ENCODE measurements at places on chromosomes 1 and 21.

- DNase-seq = no peak
These were observed 34.5 kb upstream of the LBR start for GRCh38 chr1:225462429-225462713.

- no peak for DNase-seq
These were observed 181.9 kb upstream of the B3GALT2 start for GRCh38 chr1:193368302-193368701.

- no peak for DNase-seq
These were observed 92.1 kb downstream of the NIBAN1 start for GRCh38 chr1:184881941-184882913.

- DNase-seq = peak; percentile 50
These were observed 32.3 kb downstream of the SLC66A1 start for GRCh38 chr1:19344372-19344810.

- no peak for DNase-seq
These were observed 495.1 kb downstream of the SETD4 start for GRCh38 chr21:35565204-35565611.

- peak; percentile 84 for DNase-seq
These were observed 371 bp downstream of the SZRD1 start for GRCh38 chr1:16367258-16367967.

DNA sequence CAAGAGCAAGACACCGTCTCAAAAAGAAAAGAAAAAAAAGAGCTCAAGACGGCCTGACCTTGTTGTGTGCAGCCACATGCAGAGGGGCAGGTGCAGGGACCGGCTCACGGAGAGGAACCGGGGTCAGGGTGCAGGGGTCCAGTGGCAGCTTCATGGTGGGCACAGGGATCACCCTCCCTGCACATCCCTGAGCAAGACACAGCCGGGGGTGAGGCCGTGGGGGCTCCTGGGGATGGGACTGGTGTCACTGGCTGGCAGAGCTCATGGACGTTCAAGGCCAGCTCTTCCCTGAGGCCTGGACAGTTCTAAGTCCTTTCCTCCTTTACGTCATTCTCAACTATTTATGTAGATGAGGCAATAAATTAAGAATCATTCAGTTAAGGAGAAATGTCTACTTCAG lies 6.6 kb upstream of the TMEM240 start:
- DNase-seq = no peak

- no peak for DNase-seq
These were observed 21.2 kb upstream of the TSPAN1 start for GRCh38 chr1:46153732-46154131.

DNA sequence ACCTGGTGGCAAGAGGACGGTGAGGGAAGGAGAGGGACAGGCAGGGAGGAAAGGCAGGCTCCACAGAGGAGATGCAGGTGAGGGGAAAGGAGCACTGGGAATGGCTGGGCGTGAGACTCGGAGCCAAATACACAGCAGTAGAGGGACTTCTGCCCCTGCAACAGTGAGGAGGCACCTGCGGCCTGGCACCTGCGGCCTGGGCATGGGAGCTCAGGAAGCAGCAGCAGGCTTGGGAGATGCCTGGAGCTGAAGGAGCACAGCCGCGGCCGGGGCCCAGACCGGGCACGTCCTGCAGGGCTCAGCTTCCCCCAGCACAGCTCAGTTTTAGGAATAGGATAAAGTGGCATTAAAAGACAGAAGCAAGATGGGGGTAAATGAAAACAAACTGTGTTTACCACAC lies 20.9 kb upstream of the TSPEAR start:
- no peak for DNase-seq

- DNase-seq = no peak
These were observed 244.7 kb downstream of the SIPA1L2 start for GRCh38 chr1:232385221-232385620.

GRCh38 chr1:51583532-51583931 lies 33.4 kb upstream of the OSBPL9 start:
- no peak for DNase-seq

DNA sequence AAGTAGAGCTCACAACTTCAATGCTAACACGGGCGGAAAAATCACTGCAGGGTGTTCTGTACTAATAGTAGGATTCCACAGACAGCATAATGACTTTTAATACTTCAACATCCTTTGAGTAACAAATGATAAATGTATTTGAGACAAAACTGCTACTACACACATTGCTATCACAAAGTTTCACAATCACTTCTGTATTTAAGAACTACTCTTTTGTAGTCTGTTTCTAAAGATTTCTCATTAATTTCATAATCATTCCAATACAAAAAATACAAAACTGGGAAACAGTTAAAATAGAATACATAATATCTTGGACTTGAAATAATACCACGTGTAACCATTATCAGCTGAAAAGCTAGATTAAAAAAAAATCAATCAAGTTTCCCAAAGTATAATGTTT lies 2.7 kb downstream of the HMGN1 start:
- DNase-seq = no peak

GRCh38 chr1:226405411-226405988 lies 2.4 kb downstream of the PARP1 start:
- no peak for DNase-seq

DNA sequence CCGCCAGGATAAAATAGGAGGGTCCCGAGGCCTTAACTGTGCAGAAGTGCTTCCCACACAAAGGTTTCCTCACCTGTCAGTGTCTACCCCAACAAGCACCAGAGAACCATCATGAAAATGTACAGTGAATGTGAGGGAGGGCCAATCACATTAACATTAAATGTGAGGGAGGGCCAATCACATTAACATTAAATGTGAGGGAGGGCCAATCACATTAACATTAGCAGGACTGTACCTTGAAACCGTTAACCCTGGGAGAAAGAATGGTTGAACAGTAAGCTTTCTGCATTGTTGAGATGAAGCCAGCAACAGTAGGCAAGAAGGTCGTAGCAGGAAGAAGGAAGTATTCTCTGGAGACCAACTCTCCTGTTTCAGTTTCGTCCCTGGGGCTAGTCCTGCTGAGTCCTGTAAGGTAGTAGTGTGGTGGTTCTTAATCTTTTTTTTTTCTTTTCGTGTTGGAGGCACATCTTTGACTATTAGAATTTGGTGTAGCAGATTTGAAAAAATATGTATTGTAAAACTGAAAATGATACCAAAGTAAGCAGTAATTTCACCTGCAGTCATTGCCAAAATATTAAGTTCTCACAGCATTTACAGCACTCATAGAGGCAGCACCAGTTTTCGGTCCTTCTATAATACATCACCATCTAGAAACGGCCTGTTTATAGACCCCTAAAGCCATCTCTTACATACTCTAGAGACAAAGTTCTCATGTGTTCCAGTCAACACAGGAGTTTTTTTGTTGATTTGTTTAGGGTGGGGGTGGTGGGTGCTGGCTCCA lies 98.6 kb upstream of the PPP2R5A start:
- no peak for DNase-seq

- no peak for DNase-seq
These were observed 21.0 kb downstream of the KIF21B start for GRCh38 chr1:201002510-201002909.

GRCh38 chr1:205942631-205943159 lies 561 bp downstream of the SLC26A9 start:
- no peak for DNase-seq

DNA sequence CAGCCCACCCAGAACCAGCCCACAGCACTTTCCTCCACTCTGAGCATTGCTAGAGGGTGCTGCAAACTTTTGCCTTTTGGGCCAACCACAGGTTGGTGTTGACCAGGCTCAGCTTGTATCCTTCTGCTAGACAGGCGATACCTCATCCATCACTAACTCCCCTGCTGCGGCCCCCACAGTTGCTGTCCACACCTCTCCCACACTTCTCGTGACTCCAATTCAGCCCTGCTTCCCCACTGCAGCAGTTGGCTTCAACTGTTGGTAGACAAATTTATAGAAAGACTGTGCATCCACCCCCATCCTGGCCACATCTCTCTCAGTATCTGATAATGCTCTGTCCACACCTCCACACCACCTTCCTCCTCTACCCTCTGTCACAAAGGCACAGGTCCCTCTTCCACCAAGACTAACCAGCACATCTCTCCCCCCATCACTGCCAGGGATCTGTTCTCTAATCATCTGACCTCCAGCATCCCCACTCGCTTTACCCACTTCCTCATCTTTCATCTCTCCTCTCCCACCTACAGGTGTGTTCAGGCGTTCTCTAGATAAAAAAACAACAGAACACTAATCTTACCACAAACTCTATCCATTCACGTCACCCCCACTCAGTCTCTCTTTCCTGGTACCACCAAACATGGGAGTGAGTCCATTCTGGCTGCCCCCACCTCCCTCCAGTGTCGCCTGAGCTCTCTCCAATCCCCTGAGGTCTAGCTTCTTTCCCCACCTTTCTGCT lies 15.8 kb upstream of the SLC25A44 start:
- no peak for DNase-seq

GRCh38 chr1:147641695-147642592 lies 28.4 kb downstream of the ACP6 start:
- no peak for DNase-seq

DNA sequence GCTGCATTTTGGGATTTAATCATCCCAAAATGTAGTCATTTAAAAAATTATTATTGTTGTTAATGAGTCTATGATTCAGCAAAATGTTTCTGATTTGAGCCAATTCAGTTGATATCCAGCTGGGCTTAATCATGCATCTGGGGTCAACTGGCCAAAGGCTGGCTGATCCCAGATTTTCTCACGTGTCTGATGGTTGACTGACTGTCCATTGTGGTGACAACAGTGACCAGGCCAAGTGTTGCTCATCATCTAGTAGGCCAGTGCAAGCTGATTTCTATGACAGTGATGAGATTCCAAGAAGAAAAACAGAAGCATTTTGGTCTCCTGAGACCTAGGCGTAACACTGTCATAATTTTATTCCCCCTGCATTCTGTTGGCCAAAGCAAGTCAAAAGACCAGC lies 80.1 kb upstream of the ZC3H11B start:
- DNase-seq = no peak

DNA sequence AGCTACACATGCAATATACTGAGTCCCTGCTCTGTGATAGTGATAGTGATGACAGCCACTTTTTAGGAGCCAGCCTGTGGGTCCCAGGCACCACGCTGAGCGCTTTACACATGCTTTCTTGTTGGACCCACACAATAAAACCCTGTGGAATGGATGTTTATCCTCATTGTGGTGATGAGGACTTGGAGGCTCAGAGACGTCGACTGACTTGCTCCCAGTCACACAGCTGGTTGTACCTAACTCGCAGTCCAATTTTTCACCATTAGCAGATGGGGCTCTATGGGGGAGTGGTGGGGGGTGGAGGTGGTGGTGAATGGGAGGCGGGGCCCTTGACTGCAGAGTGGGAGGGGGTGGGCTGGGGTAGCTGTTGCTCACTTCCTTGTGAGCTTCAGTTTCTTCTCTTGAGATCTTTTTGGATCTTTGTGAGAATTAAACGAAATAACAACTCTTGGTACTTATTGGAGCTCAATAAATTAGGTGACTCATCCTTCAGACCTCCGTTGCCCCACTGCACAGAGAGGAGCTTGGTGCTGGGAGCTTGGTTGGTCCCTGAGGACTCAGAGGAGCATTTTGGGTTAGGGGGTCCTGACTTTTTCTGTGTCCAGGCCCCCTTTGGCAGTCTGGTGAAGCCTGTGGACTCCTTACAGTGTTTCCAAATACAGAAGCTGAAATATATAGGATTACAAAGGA lies 61.8 kb upstream of the CD1D start:
- no peak for DNase-seq

DNA sequence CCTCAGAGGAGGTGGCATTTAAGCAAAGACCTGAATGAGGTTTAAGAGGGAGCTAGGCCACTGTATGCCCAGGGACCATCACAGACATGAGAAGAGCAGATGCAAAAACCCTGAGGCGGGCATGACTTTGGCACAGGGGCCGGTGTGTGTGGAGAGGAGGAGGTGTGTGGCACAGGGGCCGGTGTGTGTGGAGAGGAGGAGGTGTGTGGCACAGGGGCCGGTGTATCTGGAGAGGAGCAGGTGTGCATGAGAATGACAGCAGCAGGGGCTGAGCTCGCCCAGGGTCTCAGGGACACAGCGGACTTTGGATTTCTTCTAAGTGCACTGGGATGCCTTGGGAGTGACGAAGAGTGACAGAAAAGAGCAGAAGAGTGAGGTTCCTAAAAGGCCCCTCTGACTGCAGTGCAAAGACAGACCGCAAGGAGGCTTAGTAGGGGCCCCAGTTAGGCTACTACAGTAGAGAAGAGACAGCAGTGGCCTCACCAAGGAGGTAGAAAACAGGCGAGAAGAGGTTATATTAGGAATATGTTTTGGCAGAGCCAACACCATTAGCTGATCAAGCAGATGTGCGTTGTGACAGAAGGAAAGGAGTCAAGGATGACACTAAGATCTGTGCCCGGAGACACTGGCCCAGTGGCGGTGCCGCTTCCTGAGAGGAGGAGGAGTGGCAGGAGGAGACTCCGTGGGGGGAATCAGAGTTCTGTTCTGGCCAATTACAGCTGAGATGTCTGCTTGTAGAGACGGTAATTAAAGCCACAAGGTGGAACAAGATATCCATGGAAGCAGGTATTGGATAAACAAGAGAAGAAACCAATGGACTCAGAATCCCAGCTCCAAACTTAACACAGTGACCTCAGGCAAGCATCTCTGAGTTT lies 18.4 kb downstream of the ZBTB17 start:
- DNase-seq = no peak

GRCh38 chr1:229017091-229017490 lies 253.8 kb upstream of the RAB4A start:
- no peak for DNase-seq

DNA sequence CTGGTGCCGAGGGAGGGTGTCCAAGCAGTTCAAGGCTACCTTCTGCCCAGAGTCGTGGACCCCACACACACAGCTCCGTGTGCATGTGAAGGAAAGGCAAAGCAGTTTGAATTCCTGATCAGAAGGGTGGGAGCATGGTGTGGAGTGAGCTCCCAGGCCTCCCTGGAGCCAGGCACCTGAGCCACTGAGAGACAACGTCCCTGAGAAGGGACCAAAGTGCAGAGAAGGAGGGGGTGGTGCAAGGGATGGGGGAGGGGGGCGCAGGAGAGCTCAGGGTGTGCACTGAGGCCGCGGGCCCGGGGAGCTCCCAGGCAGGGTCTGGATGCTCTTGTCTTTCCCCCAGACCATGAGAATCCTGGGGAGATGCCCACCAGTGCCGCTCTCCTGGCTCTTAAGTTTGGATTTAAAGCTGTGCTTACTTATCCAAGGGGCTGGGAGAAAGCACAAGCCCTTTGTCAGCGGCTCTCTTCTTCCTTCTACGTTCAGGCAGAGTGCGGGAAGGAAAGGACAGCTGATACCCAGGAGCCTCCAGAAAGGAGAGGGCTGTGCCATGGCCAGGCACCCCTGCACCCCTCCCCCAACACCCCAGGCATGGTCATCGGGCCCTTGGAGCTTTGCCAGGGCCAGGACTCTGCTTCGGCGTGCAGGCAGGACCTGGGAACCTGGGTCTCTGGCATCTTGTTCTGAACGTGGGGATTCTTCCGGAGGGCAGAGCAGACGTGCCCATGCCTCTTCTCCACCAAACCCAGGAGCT lies 24.1 kb downstream of the ACTA1 start:
- DNase-seq = no peak

Data from activated B cell treated with CpG ODN at 0.5 μM for 24 hours (primary cell).